ENCODE measurements at places on chromosomes 2 and 18.

- DNase-seq, result no peak
Measured at GRCh38 chr18:74252039-74252395, 39.7 kb downstream of the CYB5A start.

- DNase-seq, result no peak
Measured at GRCh38 chr2:172455121-172455515, 27.7 kb downstream of the ITGA6 start.

DNA sequence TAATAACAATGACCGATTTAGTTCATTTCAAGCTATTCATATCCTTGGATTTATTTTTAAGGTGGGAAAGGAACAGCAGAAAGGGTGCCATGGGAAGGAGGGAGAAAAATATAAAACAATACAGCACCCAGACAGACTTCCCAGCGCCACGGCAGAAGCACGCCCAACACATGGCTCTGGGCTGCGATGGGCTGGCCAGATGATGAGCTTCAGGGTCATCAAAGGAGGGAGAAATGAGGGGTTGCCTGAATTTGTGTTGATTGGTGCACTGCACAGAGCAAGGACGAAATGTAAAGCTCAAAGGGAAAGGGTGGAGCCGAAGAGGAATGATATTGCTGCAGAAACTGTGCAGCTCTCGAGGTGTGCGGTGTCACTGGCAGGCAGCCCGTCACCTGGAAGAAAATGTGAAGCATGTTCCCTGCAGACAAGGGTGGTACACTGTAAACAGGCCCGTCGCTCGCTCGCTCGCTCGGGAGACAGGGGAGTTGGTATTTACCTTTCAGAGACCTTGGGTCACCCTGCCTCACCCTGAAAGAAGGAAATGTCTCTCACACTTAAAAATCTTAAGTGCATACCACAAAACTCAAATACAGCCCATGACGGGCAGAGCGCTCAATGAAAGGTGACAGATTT is 195.5 kb upstream of the CTAGE1 start:
- DNase-seq, result no peak

- no peak for DNase-seq
Measured at GRCh38 chr2:170504810-170505145, 210.4 kb upstream of the SP5 start.

GRCh38 chr2:105244451-105244850 is 2.9 kb downstream of the GPR45 start:
- no peak for DNase-seq

DNA sequence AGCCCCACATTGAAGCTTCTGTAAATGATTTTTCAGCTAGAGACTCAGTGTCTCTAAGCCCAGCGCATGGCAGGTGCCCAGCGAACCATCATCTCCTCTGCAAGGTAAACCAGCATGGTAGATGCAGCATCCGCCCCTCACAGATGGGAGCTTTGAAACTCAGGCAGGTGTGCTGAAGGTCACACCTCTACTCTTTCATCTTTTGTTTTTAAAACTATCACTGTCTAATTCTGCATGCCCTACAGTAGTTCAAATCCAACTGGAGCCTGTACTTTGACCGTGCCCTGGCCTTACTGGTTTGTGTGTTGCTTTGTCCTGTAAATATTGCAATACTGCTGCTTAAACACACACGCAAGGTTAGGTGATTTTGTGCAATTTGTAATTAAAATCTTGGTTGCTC is 831.1 kb downstream of the GALR1 start:
- DNase-seq, result no peak

DNA sequence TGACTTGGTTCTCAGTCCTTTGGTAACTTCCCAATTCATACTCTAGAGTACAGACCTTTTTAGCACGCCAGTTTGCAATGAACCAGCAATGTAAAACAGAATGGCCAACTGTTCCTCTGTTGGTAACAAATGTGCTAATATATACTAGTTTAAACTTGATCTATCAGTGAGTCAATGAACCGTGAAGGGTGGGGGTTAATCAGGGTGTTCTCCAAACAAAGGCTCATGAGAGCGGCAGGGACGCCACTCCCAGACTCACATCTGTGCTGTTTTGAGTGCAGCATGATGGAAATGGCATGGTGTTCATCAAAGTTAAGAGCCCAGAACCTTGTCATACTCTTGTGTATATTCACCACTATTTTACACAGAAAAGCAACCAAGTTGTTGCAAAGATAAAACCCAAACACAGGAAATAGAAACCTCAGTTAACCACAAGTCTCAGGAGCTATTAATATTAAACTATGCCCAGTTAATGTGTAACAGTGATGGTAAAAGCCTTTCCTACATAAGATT is 70.3 kb downstream of the CERKL start:
- DNase-seq, result peak; percentile 99

DNA sequence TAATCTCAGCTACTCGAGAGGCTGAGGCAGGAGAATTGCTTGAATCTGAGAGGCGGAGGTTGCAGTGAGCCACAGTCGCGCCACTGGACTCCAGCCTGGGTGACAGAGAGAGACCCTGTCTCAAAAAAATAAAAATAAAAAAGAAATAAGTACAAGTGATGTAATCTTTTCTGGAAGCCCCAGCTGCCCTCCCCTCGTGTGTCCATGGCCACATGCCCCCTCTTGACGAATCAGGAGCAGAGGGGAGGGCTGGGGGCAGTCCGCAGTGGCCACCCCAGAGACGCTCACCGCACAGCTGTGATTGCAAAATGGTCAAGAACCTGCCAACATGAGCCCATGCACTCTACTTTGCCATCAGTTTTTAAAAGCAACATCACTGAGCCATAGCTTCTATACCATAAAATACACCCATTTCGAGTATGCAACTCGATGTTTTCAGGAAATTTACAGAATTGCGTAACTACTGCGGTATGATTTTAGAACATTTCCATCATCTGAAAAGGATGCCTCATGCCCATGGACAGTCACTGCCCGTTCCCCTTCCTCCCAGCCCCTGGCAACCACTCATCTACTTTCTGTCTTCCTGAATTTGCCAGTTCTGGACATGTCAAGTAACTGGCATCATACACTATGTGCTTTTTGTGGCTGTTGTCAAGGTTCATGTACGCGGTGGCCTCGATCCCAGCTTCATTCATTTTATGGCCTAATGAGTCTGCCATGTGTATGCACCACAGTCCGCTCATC is 88.1 kb downstream of the NDUFA10 start:
- DNase-seq, result no peak

DNA sequence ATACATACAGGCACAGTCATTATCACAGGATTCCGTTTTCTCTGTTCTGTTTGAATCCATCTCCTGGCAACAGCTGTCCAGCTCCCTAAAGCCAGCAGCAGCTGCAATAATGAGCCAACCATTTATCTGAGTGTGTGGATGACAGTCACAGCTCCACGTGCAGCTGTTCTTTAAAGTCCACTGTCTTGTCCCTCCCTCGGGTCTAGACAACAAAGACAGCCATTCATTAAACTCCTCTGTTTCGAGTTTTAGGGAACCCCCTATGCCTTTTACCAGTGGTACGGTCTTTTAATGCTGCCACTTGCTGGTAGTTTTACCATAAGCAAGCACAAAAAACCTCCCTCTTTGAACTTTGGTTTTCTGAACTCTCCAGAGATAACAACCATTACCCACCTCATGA is 16.0 kb upstream of the MSGN1 start:
- peak; percentile 80 for DNase-seq

GRCh38 chr2:70710038-70710690 is 57.8 kb downstream of the ADD2 start:
- DNase-seq, result no peak

DNA sequence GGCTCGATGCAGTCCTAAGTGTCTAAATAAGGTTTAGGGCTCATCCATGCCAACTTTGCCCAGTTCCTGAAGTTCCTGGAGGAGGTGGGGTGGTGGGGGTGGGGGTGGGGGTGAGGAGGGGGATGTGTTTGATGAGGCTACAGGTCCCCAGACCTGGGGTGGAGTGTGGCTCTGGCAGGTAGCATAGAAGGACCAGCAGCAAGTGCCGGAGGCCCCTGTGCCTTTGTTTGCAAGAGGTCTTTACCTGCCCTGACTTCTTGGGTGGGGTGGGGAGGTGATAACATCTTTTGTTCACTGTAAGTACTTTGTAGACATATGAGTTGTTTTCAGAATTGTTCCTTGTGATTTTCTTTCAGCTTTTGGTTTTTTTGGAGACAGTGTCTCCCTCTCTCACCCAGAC is 10.0 kb downstream of the SH3BP4 start:
- DNase-seq, result no peak

GRCh38 chr2:119476301-119477112 is 44.9 kb downstream of the TMEM37 start:
- peak; percentile 67 for DNase-seq

GRCh38 chr2:53424902-53425301 is 342.7 kb upstream of the CHAC2 start:
- no peak for DNase-seq

GRCh38 chr2:44942304-44943030 is 965 bp downstream of the SIX3 start:
- DNase-seq, result peak; percentile 53

DNA sequence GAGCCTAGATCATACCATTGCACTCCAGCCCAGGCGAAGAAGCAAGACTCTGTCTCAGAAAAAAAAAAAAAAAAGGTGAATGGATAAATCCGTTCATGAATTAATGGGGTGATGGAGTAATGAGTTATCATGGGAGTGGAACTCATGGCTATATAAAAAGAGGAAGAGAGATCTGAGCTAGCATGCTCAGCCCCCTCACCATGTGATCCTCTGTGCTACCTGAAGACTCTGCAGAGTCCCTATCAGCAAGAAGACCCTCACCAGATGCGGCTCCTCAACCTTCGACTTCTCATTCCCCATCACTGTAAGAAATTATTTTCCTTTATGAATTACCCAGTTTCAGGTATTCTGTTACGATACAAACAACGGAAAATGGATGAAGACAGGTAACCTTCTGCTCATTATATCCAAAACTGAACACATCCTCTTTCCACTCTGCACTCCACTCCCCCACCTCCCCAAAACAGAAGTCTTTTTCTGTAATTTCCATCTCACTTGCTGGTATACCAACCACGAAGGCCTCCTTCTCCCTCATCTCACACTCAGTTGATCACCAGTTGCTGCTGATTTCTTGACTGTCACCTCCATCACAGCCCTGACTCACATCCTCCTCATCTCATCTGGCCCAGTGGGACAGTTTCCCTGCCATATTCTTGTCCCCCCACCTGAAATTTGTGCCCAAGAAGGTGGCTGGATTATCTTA is 8.8 kb downstream of the RETREG2 start:
- DNase-seq, result no peak

DNA sequence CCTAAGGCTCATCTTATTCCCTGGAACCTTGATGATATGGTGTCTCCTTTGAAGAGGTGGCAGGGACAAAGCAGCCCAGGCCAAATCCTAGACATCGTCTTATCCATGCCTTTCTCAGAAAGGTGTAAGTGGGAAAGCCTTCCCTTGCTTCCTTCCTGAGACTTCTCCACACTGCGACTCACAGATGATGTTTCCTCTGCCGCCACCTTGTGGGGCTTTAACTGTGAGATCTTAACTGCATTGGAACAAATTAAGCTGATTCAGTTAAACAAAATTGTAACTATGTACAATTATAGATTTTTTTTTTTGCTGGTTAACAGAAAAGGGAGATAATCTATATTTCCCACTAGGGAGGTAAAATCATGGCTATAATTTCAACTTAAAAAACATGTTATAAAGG is 10.0 kb upstream of the GCA start:
- peak; percentile 46 for DNase-seq

DNA sequence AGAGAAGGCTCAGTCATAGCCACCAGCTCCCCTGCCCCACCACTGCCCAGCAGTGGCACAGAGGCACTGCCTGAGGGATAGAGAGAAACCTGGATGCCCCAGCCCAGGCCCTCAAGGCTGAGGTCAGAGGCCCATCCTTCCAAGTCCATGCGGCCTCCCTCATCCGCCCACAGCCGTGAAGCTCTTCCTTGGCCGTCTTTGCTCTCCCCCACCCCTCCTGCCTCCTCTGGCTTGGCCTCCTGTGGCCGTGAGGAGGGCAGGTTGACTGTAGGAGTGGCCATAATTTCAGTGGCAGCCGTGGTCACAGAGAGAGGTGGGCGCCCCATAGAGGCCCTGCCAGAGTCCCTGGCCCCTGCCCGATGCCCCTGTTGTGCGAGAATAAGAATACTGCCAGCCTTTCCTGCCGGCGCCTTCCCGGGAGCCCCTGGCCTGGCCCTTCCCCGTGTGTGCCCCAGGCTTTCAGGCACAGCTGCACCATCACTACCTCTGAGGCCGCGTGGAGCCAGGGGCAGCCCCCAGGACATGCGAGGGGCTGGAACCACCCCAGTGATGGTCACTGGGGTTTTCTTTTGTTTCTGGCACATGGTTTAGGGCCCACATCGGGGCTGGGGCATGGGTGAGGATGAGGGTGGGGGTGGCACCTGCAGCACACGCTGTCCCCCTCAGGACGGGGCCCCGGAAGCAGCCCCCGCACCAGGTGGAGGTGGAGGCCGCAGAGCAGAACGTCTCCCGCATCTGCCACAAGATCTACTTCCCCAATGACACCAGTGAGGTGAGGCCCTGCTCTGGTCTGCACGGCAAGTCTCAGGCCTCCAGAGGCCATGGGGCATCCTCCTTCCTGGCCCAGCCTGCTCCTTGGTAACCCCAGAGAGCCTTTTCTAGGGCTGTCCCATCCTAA is 13.1 kb upstream of the GPR17 start:
- no peak for DNase-seq

DNA sequence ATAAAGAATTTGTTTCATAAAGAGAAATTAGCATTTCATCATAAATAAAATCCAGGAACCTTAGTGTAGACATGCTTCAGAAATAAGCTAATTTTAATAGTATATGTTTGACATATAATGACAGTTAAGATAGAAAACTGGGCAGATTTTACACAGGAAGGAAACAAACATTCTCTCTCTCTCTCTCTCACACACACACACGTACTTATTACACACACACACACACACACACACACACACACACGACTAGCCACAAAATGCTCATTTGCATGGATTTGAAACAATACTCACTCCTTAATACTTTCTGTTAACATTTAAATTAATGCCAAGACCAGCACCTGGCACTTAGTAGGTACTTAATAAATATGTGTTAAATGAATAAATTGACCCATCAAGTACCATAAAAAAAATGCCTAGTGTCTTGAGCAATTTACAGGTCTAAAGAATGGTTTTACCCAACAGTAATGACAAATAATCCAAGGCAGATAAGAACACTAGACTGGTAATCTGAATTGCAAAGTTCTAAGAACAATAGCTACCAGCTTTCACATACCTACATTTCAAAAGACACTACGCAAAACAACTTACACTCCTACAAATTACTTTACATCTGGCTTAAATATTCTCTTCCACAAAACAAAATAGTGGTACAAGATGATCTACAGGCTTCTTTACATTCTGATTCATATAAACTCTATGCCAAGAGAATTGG is 2.9 kb upstream of the GALNT3 start:
- DNase-seq, result no peak

GRCh38 chr2:69489793-69490192 is 52.6 kb upstream of the NFU1 start:
- no peak for DNase-seq

DNA sequence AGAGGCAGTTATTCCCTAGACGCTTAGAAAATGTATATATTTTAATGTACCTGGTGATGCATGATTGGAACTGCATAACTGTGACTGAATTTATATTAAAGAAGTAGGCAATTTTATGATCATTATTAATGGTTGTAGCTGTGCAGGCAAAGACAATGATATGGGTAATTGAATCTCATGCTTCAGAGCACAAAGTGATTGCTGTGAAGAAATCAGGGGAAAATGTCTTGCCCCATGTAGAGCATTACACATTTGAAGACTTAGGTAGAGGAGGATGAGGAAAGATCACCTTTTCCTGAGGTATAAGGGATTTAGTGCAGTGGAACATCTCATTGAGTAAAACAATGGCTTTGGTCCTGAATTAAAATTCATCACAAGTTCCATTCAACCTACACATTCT is 246.8 kb upstream of the DCC start:
- no peak for DNase-seq

All from NCI-H524 (cell line).